ENCODE measurements at places on chromosomes 5 and 9.
A peak's percentile ranks its signal among the peaks of the same experiment; 100 is the strongest.

DNA sequence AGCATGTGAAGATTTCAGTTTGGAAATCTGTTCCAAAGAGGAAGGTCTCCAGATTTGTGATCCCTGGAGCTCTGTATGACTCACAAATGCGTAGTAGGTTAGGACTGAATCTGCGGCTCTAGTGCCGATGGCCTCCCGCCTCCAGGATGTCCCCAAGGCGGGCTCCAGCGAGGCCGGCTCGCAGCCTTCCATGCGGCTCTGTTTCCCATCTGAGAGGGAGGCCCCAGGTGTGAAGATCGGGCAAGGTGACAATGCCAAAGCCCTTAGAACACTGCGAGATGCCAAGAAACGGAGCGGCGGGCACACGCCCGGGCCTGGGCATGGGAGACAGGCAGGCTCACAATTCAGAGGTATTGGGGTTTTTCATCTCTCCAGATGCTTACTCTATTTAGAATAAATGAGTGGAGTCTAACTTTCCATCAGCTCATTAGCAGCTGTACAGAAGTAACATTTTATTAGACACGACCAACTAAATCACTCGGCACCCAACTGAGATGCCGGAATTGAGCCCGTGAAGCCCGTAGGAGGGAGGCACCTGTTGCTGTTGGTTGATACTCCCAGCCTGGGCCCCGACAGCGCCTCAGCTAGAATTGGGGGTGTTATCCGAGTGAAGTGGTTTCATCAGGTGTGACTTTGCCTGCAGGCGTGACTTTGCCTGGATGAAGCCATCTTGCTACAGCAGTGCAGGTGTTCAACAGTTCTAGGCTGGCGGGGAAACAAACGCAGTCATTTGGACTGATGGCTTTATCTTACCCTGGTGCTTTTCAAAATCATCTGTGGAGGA is 7.4 kb upstream of the MRPS2 start:
- ATAC-seq = no peak

GRCh38 chr5:52300703-52301372 is 486.9 kb upstream of the ITGA1 start:
- ATAC-seq = no peak

DNA sequence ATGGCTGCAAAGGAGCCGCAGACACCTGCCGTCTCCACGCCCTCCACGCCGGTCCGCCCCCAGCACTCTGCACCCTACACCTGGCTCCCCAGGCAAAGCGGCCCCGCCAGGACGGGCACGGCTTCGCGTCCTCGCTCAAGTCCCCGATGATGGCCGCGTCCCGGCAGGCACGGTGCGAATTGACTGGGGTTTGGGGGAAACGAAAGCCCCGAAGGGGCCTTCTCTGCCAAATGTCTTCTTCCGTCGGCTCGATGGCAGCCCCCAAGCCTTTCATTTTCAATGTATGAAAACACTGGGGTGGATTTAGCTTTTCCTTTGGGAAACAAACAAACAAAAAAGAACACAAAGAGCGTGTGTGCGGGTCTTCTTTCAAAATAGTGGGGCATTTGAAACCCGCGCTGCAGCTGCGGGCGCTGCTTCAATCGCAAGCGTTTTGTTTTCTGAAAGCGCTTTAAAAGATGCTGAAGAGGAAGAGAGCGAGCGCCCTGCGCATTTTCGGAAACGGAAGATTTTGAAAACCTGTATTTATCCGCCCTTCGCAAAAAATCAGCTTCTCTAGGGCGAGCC is 160.0 kb downstream of the RMI1 start:
- peak; percentile 21 for ATAC-seq

DNA sequence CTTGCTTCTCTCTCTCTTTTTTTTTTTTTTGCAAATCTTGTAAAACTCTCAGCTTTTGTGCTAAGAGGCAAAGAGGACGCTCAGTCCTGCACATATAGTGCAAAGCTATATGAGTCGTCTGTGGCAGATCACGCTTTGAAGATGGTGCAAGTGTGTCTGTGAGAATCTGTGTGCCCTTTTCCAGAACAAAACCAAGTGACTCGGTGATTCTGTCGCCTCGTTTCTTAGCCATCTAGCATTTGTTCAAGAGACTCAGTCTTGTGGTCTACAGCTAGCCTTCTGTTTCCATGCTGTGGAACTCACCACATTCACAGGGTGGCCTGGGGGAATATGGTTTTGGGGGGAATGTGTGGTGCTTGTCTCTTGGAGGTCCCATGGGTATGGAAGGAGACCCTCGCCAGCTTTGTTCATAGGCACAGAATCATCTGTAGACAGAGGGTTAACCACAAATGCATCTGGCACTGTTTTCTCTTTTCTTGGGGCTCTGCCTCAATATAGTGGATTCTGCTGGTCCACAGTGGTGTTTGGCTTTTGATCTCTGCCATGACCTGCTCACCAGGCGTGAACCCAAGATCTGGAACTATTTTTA is 82.1 kb downstream of the C9orf152 start:
- ATAC-seq = no peak
